Cerebellum (tissue), 4 donors: ENCODE measurements at places on chromosomes 1 and 21. TPM values are rescaled to one million over a fixed set of nuclear protein-coding genes. Genes with fewer than 3 reads are reported as not detected.

GRCh38 chr1:34858901-34859445 lies 576 bp downstream of the SMIM12 start:
- DNase-seq = peak; percentile 20

GRCh38 chr1:90862782-90863181 lies 145.7 kb upstream of the BARHL2 start:
- no peak for DNase-seq

DNA sequence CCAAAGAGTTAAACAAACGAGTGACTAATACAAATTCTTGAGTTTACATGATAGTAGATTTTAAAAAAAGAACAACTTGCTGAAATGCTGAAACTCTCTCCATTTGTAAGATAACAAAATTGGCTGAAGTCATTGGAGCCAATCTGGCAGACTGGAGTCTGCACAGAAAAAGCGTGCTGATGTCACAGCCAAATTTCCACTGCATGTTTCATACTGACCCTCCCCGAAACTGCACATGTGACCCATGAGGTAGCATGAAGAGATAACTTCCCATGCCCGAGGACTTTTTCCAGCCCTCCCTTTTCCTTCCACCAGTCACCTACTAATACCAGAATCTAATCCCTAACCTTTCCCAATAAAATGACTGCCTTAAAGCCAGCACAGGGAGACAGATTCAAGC lies 1.2 kb upstream of the LELP1 start:
- no peak for DNase-seq

DNA sequence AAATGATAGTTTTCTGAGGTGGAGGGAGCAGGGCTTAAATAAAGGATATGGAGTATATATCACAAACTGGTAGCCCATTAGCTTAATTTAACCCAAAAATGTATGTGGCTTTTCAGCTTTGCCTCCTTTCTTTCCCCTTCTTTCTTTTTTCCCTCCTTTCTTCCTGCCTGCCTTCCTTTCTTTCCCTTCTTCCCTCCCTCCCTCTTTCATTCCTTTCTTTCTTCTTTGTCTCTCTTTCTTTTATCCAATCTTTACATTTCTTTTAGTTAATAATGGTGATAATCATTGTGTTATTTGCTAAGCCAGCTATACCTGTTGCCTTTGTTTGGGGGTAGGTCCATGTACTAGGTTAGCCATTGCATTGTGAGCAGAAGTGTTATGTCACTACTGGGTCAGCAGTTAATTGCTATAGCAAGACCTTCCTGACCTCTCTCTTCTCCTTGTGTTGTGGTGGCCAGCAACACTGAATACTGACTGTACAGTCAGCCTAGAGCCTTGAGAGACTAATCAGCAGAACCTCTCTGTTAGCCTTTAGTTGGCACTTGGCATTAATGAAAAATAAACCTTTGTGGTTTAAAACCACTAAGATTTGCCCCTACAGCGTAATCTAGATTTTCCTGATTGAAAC lies 5.1 kb downstream of the GORAB start:
- DNase-seq = no peak

- DNase-seq = no peak
These were observed 4.6 kb downstream of the SLC26A9 start for GRCh38 chr1:205938682-205939081.

GRCh38 chr1:80021891-80022290 lies 1015.4 kb upstream of the ADGRL4 start:
- no peak for DNase-seq

- no peak for DNase-seq
These were observed 103.8 kb downstream of the SPATA17 start for GRCh38 chr1:217734973-217735372.

DNA sequence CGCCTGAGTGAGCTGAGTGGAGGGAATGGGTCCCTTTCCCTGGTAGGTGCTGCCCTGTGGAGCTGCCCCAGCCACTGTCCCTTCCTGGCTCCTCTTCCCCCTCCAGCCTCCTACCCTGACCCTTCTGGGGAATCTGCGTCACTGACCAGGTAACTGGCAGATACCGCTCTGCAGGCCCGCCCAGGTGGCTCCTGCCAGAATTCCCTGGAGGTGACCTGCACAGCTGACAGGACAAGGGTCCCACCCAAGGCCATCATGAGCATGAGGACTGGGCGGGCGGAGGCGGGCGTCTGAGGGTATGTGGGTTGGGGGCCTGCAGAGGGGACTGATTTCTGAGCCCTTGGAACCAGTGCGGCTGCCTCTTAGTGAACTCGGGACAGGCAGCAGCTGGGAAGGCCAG lies 32.5 kb downstream of the DHRS3 start:
- DNase-seq = no peak

GRCh38 chr1:240808381-240808780 lies 196.4 kb upstream of the GREM2 start:
- DNase-seq = no peak

GRCh38 chr1:47181955-47182675 lies 7.7 kb downstream of the PDZK1IP1 start:
- no peak for DNase-seq

DNA sequence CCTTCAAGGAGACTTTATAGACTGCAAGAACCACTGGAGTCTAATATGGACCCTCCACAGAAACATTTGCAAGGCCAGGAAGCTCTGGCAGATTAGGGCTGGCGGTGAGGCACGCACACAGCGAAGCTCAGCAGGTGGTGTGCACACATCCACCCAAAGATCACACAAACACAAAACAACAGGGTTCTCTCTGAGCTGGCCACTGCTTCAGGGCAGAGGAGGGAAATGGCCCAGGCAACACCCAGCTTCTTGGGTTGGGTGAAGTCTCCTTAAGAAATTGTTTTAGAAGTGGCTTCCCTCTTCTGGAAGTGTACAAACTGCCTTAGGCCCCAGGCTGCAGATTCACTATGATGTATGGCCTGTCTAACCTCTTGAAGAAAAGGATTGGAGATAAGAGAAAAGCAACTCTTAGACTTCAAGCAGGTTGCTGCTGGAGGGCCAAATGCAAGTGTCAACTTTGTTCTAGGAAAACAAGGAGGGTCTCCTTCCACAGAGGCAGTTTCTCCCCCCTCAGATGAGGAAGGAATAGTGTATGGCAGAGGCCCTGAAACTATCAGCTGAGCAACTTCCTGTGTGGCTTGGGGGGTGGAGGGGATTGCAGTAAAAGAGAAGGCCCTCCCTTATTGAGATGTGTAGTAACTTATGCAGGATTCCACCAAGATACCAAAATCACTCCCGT lies 2.0 kb downstream of the RCSD1 start:
- DNase-seq = no peak

DNA sequence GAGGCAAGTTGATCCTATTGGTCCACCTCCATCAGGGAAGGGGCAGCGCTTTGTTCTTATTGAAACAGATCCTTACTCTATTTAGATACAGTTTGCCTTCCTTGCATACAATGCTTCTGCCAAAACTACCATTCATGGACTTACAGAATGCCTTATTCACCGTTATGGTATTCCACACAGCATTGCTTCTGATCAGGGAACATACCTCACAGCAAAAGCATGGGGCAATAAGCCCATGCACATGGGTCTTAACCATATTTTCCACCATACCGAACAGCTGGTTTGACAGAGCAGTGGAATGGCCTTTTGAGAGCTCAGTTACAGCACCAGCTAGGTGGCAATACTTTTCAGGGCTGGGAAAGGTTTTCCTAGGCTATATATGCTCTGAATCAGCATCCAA lies 544.8 kb upstream of the ADGRL4 start:
- no peak for DNase-seq

DNA sequence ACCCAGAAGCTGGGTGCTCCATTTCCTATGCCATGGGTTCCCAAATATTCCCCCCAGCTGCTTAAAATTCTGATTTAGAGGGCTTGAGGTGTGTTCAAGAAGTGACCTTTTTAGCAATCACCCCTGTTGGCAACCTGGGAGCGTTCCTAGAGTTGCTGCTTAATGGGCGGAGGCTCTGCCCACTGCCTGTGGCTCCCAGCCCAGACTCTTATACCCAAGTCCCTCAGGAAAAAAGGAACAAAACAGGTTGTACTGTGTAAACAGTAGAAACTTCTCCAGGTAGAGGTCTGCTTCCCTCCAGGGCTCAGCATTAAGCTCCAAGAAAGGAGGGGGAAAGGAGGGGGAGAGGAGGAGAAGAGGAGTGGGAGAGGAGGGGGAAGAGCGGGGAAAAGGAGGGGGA lies 14.6 kb upstream of the TENT5C start:
- DNase-seq = no peak

DNA sequence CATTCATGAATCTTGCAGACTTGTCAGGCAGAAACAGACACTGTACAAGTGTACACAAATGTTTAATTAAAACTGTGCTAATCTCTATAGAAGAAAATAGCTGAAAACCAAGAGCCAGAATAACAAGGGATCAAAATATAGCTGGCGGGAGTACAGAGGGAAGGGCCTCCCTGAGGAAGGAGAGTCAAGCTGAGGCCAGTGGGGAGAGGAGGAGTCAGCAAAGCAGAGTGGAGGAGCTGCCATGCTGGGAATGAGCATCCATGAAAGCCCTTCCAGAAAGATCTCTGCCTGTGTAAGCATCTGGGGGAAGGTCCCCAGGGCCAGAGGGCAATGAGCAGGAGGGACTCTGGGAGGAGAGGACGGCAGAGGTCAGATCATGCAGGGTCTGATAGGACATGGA lies 15.1 kb downstream of the SLAMF8 start:
- no peak for DNase-seq

GRCh38 chr1:156704930-156705320 lies 458 bp downstream of the CRABP2 start:
- no peak for DNase-seq

DNA sequence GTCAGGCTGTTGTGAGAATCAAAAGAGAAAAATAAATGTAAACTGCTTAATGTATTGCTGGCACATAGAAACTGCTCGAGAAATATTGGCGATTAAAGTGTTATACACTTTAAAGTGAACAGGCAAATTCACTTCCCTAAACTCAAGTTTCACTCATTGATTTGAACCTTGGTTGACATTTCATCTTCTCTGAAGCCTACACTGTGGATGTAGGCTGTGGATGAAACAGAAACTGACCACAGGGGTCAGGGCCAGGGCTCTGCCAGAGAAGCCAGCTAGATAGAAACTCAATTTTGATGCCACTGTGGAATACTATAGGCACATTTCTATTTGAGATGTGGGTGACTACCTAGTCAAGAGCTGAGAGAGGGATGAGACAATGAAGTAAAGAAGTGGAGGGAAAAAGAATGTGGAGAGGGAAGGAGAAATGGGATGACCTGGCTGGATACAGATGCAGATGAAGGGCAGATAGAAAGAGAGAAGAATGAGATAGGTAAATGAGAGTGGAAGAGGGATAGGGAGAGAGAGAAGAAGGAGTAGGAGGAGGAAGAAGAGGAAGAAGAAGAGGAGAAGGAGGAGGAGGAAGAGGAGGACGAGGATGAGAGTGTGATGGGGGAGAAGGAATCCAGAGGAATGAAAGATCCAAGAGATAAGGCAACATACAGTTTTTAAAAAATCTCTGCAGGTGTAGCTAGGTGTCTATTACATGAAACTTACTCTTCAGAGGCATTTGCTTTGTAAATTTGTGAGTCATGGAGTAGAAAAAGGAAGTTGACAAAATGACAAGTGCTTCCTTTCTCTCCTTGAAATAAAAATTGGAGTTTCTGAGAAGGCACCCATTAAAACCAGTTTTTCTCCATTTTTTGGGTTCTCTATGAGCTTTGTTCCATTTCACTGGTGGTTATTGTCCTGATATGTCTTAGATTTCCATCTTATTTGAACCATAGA lies 17.4 kb upstream of the CD1D start:
- no peak for DNase-seq

DNA sequence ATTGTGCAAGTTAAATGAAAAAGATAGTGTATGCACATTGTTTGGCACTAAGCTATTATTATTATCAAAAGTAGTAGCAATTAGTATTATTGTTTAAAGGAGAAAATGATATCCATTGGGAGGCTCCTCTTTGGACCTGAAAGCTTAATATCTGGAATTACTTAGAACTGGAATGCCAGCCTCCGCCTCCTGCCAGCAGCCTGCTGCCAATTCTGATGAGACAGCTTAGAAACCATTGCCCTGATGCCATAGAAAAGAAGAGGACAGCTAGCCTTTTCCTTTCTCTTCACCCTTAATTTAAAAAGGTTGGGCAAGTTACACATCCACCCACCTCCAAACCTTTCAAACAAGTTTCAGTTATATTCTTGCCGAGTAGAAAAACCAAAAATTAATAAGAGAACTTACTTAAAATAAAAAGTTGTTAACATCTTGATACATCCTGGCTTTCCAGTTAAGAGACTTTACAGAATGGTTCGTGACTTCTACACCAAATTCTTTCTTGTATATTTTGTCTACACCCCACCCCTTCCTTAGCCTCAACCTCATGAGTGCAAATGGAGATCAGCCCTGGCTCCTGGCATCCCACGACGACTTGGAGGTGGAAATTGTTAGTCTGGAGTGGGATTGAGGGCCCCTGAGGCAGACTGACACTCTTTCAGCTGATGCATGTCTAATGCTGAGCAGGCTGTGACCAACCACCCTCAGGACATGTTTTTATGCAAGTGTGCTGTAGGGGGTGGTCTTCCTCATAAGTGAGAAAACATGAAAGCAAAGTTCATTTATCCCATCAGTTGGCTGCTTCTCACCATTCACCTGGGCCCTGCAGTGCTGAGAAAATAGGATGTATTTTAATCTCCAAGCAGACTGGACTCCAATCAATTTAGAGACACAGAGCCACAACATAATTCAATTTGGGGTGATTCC lies 120.6 kb downstream of the KCNJ15 start:
- DNase-seq = no peak

GRCh38 chr1:176745945-176746344 lies 283.0 kb downstream of the PAPPA2 start:
- DNase-seq = no peak

DNA sequence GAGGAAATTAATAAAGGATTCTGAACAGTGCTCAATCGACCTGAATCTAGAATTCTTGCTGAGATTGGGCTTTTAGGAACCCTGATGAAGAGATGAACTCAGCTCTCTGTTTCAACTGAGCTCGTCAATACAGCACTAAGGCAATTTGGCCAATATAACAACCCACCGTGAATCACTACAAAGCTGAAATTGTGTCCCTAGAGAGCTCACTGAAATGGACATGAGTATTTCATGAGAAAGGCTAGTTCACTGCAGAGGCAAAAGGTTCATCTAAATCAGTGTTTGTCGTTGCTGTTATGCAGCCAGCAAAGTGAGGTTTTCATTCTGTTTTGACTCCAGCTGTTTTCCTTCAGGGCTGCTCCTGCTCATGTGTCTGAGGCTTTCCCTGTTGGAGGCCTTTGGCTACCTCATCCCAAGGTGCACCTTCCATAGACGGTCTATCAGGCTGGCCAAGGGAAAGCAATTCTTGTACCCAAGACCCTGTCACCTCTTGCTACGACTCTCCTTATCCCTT lies 83.5 kb downstream of the URB2 start:
- DNase-seq = no peak

GRCh38 chr1:115084902-115085511 lies 4.3 kb downstream of the TSPAN2 start:
- no peak for DNase-seq

Gene ATP6V1G3
- total RNA-seq = not detected

Gene SPATA45
- total RNA-seq = 1.9 TPM

Gene PAPPA2
- total RNA-seq = 5.4 TPM

Gene CYYR1
- 7.0 TPM for total RNA-seq

Gene MYOM3
- total RNA-seq = 0.09 TPM

Gene CLIC6
- total RNA-seq = 0.18 TPM

Gene CD247
- total RNA-seq = 0.82 TPM

Gene NEGR1
- 28.7 TPM for total RNA-seq

Gene SELP
- total RNA-seq = 0.27 TPM

Gene CD1B
- not detected for total RNA-seq

Gene TMPRSS2
- total RNA-seq = 0.27 TPM
